ENCODE measurements at places on chromosomes 16 and 17. TPM values are rescaled to one million over a fixed set of nuclear protein-coding genes. Genes with fewer than 3 reads are reported as not detected.

SPATA32 gene
- total RNA-seq = 0.22 TPM

MYO19 gene
- 79.2 TPM for total RNA-seq

PCYT2 gene
- 48.3 TPM for total RNA-seq

TLCD3B gene
- total RNA-seq = not detected

STX1B gene
- total RNA-seq = 2.4 TPM

NLRC5 gene
- total RNA-seq = 416 TPM

CDK3 gene
- 9.7 TPM for total RNA-seq

PTGES3L gene
- 0.30 TPM for total RNA-seq

ORC6 gene
- total RNA-seq = 3.0 TPM

DCXR gene
- 68.2 TPM for total RNA-seq

NPIPB13 gene
- total RNA-seq = 27.8 TPM

ZNF668 gene
- total RNA-seq = 13.6 TPM

KCTD19 gene
- total RNA-seq = not detected

CWC25 gene
- total RNA-seq = 44.4 TPM

FBXW10 gene
- total RNA-seq = not detected

C16orf86 gene
- total RNA-seq = 2.9 TPM

ESRP2 gene
- total RNA-seq = 0.14 TPM

SLC5A11 gene
- total RNA-seq = 0.70 TPM

LPO gene
- total RNA-seq = not detected

OTOP3 gene
- not detected for total RNA-seq

Data from CD4-positive, alpha-beta memory T cell (primary cell).